ENCODE measurements at places on chromosomes 12 and 14. TPM values are rescaled to one million over a fixed set of nuclear protein-coding genes. Genes with fewer than 3 reads are reported as not detected.
A peak's percentile ranks its signal among the peaks of the same experiment; 100 is the strongest.

- no peaks in the 10 kb centered on the region for H3K36me3 ChIP-seq
- H3K4me1 ChIP-seq, result no peaks in the 10 kb centered on the region
- H3K27me3 ChIP-seq, result peaks cover 4% of the 10 kb centered on the region
- H3K4me3 ChIP-seq, result no peak overlapping the region
Measured at GRCh38 chr12:102602521-102602920, 122.2 kb upstream of the IGF1 start.

GRCh38 chr12:80589077-80589476 is 118.4 kb upstream of the MYF6 start:
- no peak overlapping the region for H3K27ac ChIP-seq
- H3K4me1 ChIP-seq, result no peaks in the 10 kb centered on the region
- H3K4me3 ChIP-seq, result no peak overlapping the region
- no peaks in the 10 kb centered on the region for H3K27me3 ChIP-seq
- no peak for DNase-seq

DNA sequence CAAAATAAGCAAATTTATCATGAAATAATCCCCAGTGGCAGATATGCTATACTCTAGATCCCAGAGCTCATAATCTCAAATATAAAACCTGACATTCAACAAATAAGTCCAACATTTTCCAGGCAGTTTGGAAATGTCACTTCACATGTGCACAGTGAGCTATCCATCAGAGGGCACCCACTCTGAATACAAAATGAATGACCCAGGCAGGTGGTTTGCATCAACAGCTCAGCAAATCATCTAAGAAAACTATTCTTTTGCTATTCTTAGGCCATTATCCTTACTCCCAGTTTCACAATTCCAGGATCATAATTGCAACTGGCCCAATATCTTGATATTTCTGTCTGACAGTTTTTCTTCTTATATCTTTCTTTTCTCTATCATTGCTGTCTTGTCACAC is 38.5 kb downstream of the TRIM9 start:
- no peaks in the 10 kb centered on the region for H3K4me1 ChIP-seq
- no peak for DNase-seq
- H3K27me3 ChIP-seq, result peaks cover 2% of the 10 kb centered on the region
- no peaks in the 10 kb centered on the region for H3K36me3 ChIP-seq

GRCh38 chr12:64053117-64053516 is 169.0 kb downstream of the KICS2 start:
- no peak overlapping the region for H3K4me3 ChIP-seq
- H3K27me3 ChIP-seq, result no peaks in the 10 kb centered on the region
- no peaks in the 10 kb centered on the region for H3K4me1 ChIP-seq
- H3K36me3 ChIP-seq, result no peaks in the 10 kb centered on the region

- H3K4me1 ChIP-seq, result no peaks in the 10 kb centered on the region
- H3K27ac ChIP-seq, result no peak overlapping the region
- no peaks in the 10 kb centered on the region for H3K27me3 ChIP-seq
Measured at GRCh38 chr12:97848051-97848450, 385.4 kb downstream of the RMST start.

GRCh38 chr12:113857371-113857770 is 108.8 kb downstream of the RBM19 start:
- no peak for DNase-seq
- H3K4me1 ChIP-seq, result peaks cover 9% of the 10 kb centered on the region
- no peaks in the 10 kb centered on the region for H3K27me3 ChIP-seq
- H3K27ac ChIP-seq, result no peak overlapping the region

- peaks cover 7% of the 10 kb centered on the region for H3K27me3 ChIP-seq
- no peak overlapping the region for H3K4me3 ChIP-seq
- H3K36me3 ChIP-seq, result no peaks in the 10 kb centered on the region
- no peak for DNase-seq
- no peaks in the 10 kb centered on the region for H3K4me1 ChIP-seq
Measured at GRCh38 chr12:121947981-121948380, 29.6 kb downstream of the CFAP251 start.

GRCh38 chr12:52032446-52032803 is 18.8 kb upstream of the NR4A1 start:
- DNase-seq, result no peak
- H3K27me3 ChIP-seq, result peaks cover 6% of the 10 kb centered on the region
- no peaks in the 10 kb centered on the region for H3K36me3 ChIP-seq
- peak overlapping the region; percentile 73 for H3K4me3 ChIP-seq

GRCh38 chr12:121048442-121048841 is 9.4 kb upstream of the OASL start:
- peaks cover 23% of the 10 kb centered on the region for H3K27me3 ChIP-seq
- H3K36me3 ChIP-seq, result no peaks in the 10 kb centered on the region
- peaks cover 3% of the 10 kb centered on the region for H3K4me1 ChIP-seq
- DNase-seq, result no peak

DNA sequence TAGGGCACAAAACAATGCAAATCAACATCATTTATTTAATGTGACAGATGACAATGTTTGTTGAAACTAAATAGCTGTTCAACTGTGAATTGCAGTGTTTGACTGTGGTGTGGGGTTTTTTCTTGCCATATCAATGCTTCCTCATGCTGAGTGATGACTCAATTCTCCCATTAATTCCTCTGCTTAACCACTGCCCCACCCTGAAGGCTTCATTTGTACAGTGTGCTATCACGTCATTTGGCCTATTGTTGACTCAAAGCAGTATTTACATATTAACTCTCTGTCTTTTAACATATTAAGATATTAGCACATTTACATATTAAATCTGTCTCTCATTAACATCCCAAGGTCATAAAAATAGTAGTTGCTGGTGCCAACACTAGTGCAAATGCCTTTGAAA is 164.8 kb upstream of the NRXN3 start:
- peaks cover 17% of the 10 kb centered on the region for H3K36me3 ChIP-seq
- H3K27ac ChIP-seq, result no peak overlapping the region
- peaks cover 8% of the 10 kb centered on the region for H3K27me3 ChIP-seq
- no peak overlapping the region for H3K4me3 ChIP-seq
- peak; percentile 18 for DNase-seq
- peaks cover 19% of the 10 kb centered on the region for H3K4me1 ChIP-seq

Gene PRB2
- not detected for total RNA-seq
